ENCODE measurements at places on chromosomes 13 and 19. TPM values are rescaled to one million over a fixed set of nuclear protein-coding genes. Genes with fewer than 3 reads are reported as not detected.

- no peak for DNase-seq
Measured at GRCh38 chr13:111115061-111115964, at the start of gene ARHGEF7. Gene ARHGEF7, plus strand, starts transcription at chr13:111115310. Its CDS starts 217 bp downstream, at chr13:111115527.

GRCh38 chr19:57706346-57706745, 2.7 kb downstream of the ZNF154 start:
- no peak for DNase-seq

- peak; percentile 82 for DNase-seq
Measured at GRCh38 chr19:42129399-42130253, 2.6 kb downstream of the POU2F2 start.

AMER2 gene
- total RNA-seq, result 0.70 TPM

GRCh38 chr19:11475861-11476260, 5.0 kb downstream of the ELAVL3 start:
- DNase-seq, result no peak

GRCh38 chr13:43346427-43346826, 323.0 kb downstream of the DNAJC15 start:
- DNase-seq, result no peak

DNA sequence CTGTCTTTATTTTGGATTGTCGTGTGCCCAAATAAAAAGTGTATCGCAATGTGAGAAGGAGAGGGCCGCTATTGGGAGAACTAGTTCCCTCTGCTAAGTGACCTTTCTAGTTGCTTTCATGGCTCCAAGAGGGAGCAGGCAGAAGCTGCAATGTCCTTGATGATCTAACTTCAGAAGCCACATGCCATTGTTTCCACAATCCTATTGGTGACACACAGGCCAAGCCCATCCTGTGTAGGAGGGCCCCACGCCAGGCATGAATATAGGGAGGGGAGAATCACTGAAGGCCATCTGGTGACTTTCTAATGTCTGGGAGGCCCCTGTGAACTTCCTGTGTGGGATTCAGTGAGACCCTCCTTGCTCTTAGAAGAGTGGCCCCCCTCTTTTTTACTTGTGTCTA, 47.8 kb upstream of the KPNA3 start:
- no peak for DNase-seq

DNA sequence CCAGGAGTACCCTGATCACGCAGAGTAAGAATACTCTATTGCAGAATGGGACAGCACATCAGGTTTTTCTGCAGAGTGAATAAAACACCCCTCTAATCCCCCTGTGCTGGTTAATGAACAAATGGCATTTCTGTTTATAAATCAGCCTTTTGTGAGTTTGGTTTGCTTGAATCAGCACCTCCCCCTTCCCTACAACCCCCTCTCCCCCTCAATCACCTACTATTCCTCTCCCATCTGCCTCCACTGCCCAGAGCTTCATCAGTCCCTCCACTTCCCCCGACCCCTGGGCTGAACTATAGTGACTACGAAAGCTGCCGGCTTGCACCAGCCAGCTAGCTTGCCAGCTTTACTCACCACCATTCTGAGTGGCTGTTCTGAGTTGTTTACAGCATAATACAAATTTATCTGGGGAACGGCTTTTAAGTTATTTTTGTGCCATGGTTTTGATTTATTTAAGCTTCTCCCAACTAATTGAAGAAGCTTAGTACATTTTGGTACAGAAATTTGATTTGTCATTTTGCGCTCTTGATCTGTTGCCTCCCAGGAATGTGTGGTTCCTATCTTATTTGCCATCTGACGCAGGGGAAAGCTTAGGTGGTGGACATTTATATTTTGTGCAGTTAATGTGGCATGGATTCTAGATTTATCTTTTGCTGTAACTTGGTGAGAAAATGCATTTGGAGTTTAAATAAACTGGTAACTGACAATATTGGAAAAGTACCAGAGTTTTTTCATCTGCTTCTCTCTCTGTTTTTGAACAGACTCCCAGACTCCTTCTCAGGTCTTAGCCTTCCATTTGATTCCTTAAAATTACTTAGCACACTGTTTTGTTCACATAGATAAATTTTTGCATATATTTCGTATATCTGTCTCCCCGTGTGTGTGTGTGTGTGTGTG, 41.7 kb upstream of the WDFY2 start:
- no peak for DNase-seq

GRCh38 chr19:33401683-33402420, 28.3 kb downstream of the CEBPG start:
- peak; percentile 48 for DNase-seq

GRCh38 chr13:108346376-108346775, 76.9 kb downstream of the TNFSF13B start:
- no peak for DNase-seq

GRCh38 chr13:98500963-98501421, 75.9 kb downstream of the STK24 start:
- DNase-seq, result no peak

ELAVL3 gene
- 2.5 TPM for total RNA-seq

ZNF534 gene
- not detected for total RNA-seq

FLT3 gene
- 0.09 TPM for total RNA-seq

ADGRE3 gene
- 0.24 TPM for total RNA-seq

DNA sequence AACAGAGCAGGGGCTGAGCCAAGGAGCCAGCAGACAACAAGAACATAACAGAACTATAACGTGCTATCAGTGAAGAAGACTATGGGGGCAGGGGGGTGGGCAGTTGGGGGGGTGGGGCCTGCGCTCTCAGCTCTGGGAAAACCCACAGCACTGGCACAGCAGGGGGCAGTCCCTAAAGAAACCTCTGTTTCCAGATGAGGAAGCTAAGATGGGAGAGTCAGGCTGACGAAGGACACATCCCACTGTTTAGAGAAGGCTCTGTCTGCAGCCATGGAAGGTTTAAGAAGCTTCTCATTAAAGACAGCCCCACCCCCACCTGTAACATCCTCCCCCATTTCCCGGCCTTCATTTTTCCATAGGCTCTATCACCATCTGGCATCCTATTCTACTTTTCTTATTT, 7.1 kb upstream of the DOCK9 start:
- DNase-seq, result no peak

ERFL gene
- total RNA-seq, result 0.70 TPM

DNA sequence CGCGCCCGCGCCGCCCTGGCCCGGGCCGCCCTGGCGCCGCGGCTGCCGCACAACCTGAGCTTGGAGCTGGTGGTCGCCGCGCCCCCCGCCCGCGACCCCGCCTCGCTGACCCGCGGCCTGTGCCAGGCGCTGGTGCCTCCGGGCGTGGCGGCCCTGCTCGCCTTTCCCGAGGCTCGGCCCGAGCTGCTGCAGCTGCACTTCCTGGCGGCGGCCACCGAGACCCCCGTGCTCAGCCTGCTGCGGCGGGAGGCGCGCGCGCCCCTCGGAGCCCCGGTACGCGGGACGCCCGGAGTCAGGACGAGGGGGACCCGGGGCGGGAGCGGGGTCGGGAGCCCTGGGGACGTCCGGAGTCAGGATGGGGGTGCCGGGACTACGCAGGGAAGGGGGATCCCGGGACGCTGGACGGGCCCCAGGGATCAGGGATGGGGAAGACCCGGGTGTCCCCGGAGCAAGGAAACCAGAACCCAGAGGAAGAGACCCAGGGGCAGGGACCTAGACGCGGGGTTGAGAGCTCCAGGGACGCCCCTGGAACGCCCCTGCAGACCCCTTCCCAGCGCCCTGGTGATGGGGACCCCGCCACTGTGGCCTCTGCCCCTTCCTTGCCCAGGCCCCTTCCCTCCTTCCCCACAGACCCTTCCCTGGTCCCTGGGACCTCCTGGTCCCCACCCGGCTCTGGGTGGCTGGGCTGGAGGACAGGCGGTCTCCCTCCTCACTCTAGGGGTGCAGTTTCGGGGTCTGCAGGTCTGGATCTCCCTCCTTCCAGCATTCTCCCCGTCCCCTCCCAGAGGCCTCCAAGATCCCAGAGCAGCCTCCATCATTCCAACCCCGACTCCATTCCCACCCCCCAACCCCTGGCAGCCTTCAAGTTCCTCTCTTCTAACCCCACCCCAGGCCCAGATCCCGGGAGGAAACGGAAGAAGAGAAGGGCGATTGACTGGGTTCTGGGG, 645 bp downstream of the GRIN3B start:
- no peak for DNase-seq

TMEM221 gene
- 0.51 TPM for total RNA-seq

CPB2 gene
- total RNA-seq, result not detected

WASF3 gene
- 1.4 TPM for total RNA-seq

GRCh38 chr13:45873491-45874325, 22.2 kb upstream of the SIAH3 start:
- no peak for DNase-seq

DNA sequence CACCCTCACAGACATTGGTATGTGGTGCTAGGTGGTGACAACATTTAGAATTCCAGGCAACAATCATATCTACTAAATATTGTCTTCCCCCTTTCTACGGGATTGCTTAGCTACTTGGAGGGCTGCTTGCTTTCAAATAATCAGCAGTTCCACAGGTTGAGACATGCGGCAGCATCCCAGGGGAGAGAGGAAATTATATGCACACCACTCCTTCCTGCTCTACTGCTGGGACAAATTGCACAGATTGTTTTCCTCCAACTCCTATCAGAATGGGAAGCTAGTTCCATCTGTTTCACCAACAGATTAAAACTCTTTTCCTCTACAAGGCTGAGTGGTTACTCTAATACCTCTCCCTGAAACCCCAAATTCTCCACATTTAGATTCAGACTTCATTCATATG, 275.4 kb downstream of the DNAJC15 start:
- DNase-seq, result no peak

Data from mucosa of descending colon (tissue), 3 donors.